ENCODE measurements at places on chromosomes 16 and 17.

GRCh38 chr16:71357681-71358080, 842 bp upstream of the CALB2 start:
- DNase-seq, result no peak

DNA sequence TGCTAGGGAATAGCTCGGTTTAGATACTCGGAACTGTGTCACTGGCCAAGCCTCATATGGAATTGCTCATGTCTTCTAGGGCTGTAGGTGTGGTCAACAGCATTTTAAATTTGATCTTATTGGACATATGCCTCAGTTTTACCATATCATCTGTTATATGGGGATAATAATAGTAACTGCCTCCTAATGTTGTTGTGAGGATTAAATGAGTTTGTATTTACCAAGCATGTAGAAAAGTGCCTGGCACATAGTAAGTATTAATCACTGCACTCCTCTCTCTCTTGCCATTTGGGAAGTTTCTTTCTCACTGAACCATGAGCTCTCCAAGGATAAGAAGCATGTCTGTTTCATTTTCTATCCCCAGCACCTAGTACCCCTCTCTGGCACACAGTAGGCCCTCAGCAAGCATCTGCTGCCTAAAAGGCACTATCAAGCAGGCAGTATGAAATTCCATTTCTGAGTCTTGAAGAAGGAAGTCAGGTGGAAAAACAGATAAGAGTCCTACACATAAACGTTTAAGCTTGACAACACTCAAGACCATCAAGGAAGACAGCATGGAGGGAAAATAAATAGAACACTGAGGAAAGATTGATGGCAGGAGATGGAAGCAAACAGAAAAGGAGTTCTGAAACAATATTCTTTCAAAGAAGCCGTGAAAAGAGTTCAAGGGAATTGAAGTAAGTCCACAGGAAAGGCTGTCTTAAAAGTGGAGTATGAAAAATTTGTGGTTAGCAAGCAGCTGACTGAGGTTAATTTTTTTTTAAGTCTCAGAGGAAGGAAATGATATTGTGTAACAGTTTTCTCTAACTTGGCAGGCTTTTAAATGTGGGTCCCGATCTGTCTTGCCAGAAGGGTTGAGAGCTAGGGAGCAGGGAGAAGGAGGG, 2.2 kb upstream of the ATP6V0A1 start:
- DNase-seq, result no peak

GRCh38 chr16:84029297-84030047, 13.1 kb downstream of the SLC38A8 start:
- no peak for DNase-seq

DNA sequence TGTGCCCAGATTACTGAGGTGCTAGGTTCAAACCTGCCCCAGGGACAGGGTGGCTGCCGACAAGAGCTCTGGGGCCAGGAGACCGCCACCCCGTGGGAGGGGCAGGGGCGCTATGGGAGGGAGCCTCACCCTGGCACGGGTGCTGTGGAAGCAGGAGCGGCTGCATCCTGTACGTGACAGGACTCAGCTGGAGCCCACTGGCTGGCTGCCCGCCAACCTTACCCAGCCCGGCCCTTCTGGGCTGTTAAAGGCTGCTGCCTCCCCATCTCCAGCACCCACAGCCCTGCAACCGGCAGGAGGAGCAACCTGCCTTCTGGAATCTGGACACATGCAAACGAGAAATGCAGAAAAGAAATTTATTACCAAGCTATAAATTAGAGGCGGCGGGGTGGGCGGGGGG, 11.2 kb downstream of the PAM16 start:
- no peak for DNase-seq

GRCh38 chr17:57085448-57086068, 512 bp downstream of the AKAP1 start:
- DNase-seq, result peak; percentile 73
